Activated naive CD8-positive, alpha-beta T cell treated with anti-CD3 and anti-CD28 coated beads, Interleukin-2, amount 10 ng/mL, durations not matched to agents 7 days and 5 days (primary cell): ENCODE measurements at places on chromosomes 12 and 14.

DNA sequence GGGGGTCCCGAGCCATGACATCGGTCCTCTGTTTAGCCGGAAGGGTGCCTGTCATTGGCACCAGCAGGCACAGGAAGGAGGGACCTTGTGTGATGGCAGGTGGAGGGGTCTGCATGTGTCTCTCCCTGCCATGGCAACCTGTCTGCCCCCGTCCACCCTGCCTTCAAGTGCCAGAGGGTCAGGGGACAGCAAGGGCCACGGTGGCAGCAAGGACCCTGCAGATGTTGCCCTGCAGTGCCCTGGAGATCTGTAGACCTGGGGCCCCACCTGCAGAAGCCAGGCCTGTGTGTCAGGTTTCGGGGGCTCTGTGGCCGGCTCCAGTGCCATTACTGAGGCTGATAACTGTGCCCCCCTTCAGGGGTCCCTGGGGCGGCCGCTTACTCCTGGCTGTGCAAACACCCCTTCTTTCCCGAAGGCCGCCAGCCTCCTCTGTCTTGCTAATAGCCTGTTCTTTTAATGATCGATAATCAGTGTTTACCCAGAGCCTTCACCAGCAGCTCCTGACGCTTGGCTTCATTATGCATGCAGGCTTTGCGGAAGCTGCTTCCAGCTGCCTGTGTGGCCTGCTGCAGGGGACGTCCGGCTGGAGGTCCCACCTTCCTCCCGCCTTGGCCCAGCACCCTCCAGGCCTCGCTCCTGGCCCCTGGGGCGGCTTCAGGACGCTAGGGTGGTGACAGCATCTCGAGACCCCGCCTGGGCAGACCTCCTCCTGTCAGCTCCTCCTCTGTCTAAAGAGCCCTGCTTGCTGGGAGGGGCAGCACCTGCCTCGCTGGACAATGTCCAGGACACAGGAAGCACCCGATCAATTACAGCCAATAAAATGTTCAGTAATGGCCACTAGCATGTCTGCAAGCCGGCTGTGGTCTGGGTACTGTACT is 153.0 kb downstream of the KIF26A start:
- DNase-seq: peak; percentile 19
- no peaks in the 10 kb centered on the region for H3K36me3 ChIP-seq
- no peak overlapping the region for H3K27ac ChIP-seq
- H3K27me3 ChIP-seq: no peaks in the 10 kb centered on the region
- H3K4me1 ChIP-seq: no peaks in the 10 kb centered on the region
- no peak overlapping the region for H3K4me3 ChIP-seq

DNA sequence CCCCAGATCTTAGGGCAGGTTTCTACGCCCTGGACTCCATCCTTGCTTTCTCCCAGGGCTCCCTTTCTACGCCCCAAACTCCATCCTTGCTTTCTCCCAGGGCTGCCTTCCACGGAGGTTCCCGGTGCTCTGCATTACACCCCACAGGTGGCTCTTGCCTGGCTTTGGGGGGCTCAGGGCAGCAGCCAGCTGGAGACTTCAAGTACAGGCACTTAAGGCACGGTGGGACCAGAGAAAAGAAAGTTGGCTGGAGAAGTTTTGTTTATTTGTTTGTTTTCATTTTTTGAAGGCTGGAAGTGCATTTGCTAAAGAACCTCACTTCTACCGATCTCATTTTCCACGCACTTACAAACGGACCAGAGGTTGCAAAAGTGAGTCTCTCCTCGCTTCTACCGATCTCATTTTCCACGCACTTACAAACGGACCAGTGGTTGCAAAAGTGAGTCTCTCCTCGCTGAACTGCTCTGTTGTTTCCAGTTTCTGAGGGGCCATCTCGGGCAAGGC is 103.8 kb upstream of the MED13L start:
- DNase-seq: no peak
- H3K4me1 ChIP-seq: peaks cover 9% of the 10 kb centered on the region
- no peaks in the 10 kb centered on the region for H3K36me3 ChIP-seq
- peaks cover 3% of the 10 kb centered on the region for H3K27me3 ChIP-seq

DNA sequence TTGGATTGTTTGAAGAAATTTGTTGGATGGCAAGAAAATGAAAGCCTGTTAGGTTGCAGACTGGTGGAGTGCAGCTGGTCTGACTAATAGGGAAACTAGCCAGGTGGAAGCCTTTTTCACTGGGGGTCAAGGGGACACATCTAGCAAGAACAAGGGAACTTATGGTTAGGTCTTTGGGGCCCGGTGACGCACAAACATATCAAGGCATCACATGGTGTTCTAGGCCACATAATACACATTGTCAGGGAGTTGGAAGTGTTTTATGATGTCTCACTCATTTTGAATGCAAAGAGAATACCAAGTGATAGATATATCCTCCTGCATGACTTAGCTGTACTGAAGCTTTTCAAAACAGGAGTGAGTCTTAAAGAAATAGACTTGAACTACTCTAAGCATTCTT is 351.2 kb downstream of the KCNH5 start:
- DNase-seq: no peak
- H3K27ac ChIP-seq: no peak overlapping the region
- H3K27me3 ChIP-seq: no peaks in the 10 kb centered on the region

- H3K27me3 ChIP-seq: no peaks in the 10 kb centered on the region
- no peak overlapping the region for H3K4me3 ChIP-seq
- peak overlapping the region; percentile 60 for H3K27ac ChIP-seq
- DNase-seq: no peak
Measured at GRCh38 chr12:121246893-121247557, 37.1 kb downstream of the P2RX4 start.

DNA sequence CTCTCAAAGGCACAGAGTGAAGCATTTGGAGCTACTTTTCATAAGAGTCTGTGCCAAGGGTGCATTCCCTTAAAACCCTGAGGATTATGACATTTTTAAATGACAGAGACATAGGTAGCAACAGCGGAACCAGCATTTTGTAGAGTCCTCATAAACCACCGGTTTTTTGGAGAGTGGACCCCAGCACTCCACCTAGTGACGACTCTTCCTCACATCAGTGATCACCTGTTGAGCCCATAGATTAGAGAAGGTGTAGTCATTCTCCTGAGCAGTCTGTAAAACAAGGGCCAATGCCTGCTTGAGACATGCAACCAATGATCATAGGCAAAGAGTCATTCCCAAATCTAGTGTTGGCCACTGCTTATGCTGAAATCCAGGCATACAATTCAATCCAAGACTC is 399.1 kb downstream of the GXYLT1 start:
- no peaks in the 10 kb centered on the region for H3K36me3 ChIP-seq
- no peak overlapping the region for H3K4me3 ChIP-seq
- no peak for DNase-seq
- H3K4me1 ChIP-seq: no peaks in the 10 kb centered on the region

- no peak overlapping the region for H3K27ac ChIP-seq
- DNase-seq: no peak
- H3K4me1 ChIP-seq: peaks cover 7% of the 10 kb centered on the region
- no peaks in the 10 kb centered on the region for H3K36me3 ChIP-seq
Measured at GRCh38 chr12:54603173-54603814, 14.8 kb upstream of the PPP1R1A start.

- H3K36me3 ChIP-seq: peaks cover 40% of the 10 kb centered on the region
- H3K27ac ChIP-seq: no peak overlapping the region
- H3K27me3 ChIP-seq: no peaks in the 10 kb centered on the region
- no peak overlapping the region for H3K4me3 ChIP-seq
Measured at GRCh38 chr12:53467880-53468279, 16.0 kb downstream of the PCBP2 start.

DNA sequence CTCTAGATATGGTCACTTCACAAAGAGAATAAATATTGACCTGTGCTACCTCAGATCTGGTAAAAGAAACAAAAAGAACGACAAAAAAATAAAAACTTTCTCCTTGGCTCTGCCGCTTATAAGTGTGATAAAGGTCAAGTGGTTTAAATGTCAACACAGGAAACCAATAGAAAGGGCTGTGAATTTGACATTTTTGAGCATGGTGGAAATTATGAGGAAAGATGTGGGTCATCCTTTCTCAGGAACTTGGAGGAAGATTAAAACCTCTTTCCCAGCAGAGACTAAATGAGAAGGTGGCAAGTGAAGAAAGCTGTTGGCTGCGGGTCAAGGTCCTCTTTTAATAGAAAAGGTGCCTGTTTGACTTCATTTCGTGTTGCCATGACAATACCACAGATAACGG is 28.2 kb downstream of the TESPA1 start:
- H3K4me1 ChIP-seq: peaks cover 57% of the 10 kb centered on the region
- peak overlapping the region; percentile 55 for H3K4me3 ChIP-seq
- peaks cover 73% of the 10 kb centered on the region for H3K36me3 ChIP-seq
- DNase-seq: no peak

GRCh38 chr12:108369736-108370396 is 30.8 kb upstream of the CMKLR1 start:
- no peak for DNase-seq
- no peaks in the 10 kb centered on the region for H3K27me3 ChIP-seq
- no peak overlapping the region for H3K27ac ChIP-seq
- no peak overlapping the region for H3K4me3 ChIP-seq
- H3K4me1 ChIP-seq: no peaks in the 10 kb centered on the region
